ENCODE measurements at places on chromosomes 4 and X. TPM values are rescaled to one million over a fixed set of nuclear protein-coding genes. Genes with fewer than 3 reads are reported as not detected.

DNA sequence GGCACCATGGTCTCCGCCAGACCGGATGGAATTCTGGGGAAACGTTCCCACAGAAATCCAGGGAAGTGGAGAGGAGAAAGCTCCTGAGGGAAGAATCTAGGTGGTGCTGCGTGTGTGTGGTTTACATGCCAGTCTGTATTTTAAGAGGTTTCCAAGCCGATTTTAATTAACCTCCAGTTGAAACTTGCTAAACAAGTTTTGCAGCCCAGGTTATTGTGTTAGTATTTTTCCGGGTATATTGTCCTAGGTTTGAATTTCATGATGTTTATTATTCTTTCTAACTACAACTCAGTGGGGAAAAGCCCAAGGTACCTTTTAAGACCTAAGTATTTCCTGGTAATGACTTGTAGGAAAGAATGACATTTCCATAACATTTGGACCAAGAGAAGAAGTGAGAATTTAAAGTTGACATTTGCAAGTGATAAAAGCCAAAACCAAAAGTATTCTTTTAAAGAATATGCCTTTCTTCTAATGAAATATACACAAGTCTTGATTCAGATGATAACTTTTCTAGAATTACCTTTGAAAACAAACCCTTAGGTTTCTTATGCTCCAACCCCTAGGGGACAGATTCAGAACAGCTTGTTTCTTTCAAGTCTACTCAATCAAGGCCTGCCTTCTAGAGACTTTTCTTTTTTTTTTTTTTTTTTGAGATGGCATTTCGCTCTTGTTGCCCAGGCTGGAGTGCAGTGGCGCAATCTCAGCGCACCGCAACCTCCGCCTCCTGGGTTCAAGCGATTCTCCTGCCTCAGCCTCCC, 14.6 kb downstream of the SAT1 start:
- peak; percentile 40 for DNase-seq
- H3K4me3 ChIP-seq: no peak overlapping the region
- H3K27ac ChIP-seq: peak overlapping the region; percentile 94
- no peaks in the 10 kb centered on the region for H3K36me3 ChIP-seq

DNA sequence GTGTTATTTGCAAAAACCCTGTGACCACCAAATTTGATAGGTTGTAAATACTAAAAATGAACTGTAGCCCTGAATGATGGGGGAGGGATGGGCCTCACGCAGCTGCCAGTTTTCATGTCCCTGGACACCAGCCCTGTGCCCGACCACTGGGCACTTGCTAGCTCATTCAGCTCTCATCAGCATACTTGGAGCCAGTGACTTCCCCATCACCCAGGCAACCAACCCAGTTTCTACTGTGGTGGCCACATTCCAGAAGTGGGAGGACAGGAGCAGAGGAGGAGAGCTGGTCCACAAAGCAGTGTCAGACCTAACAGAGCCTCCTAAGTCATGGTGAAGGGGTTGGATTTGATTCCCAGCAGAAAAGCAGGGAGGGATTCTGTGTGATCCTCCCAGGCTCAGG, 128.2 kb downstream of the CPEB2 start:
- H3K4me1 ChIP-seq: peaks cover 2% of the 10 kb centered on the region
- H3K27me3 ChIP-seq: no peaks in the 10 kb centered on the region
- H3K36me3 ChIP-seq: no peaks in the 10 kb centered on the region
- H3K27ac ChIP-seq: no peak overlapping the region
- DNase-seq: no peak
- H3K4me3 ChIP-seq: no peak overlapping the region

- no peaks in the 10 kb centered on the region for H3K27me3 ChIP-seq
- H3K4me1 ChIP-seq: peaks cover 22% of the 10 kb centered on the region
- peak overlapping the region; percentile 96 for H3K27ac ChIP-seq
- DNase-seq: no peak
- peaks cover 12% of the 10 kb centered on the region for H3K36me3 ChIP-seq
Measured at GRCh38 chrX:16711219-16711811, 1.2 kb downstream of the CTPS2 start.

GRCh38 chrX:152987801-152988200, 6.1 kb downstream of the PNMA5 start:
- no peaks in the 10 kb centered on the region for H3K4me1 ChIP-seq
- no peak overlapping the region for H3K4me3 ChIP-seq
- no peak overlapping the region for H3K27ac ChIP-seq
- H3K27me3 ChIP-seq: peaks cover 3% of the 10 kb centered on the region

DNA sequence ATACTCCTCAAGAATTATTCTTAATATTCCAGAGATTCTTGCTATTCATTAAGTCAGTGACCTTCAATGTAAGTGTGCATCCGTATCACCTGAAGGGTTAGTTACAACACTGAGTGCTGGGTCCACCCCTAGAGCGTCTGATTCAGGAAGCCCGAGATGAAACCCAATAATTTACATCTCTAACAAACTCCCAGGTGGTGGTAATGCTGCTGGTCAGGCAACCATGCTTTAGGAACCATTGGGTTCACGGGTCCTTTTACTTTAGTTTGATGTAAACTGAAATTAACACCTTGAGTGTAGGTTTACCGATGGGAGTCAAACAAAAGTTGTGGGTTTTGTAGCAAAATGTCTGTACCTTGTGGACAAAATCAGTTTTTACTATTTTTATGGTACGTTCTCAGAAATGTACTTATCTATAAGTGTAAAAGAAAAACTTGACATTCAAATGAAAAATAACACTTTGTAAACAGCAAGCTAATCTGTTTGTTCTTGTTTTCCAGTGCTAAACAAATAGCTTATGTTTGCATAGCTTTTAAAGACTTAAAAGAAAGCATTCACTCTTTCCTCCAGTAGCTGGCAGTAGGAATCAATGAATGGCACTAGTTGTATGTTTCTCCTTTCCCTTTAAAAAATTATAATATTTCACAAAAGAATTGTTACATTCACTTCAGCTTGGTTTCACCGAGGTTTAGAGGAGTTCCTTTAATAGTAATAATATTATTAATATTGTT, 32.7 kb downstream of the ACE2 start:
- no peak overlapping the region for H3K27ac ChIP-seq
- DNase-seq: no peak
- H3K4me1 ChIP-seq: peaks cover 12% of the 10 kb centered on the region

DNA sequence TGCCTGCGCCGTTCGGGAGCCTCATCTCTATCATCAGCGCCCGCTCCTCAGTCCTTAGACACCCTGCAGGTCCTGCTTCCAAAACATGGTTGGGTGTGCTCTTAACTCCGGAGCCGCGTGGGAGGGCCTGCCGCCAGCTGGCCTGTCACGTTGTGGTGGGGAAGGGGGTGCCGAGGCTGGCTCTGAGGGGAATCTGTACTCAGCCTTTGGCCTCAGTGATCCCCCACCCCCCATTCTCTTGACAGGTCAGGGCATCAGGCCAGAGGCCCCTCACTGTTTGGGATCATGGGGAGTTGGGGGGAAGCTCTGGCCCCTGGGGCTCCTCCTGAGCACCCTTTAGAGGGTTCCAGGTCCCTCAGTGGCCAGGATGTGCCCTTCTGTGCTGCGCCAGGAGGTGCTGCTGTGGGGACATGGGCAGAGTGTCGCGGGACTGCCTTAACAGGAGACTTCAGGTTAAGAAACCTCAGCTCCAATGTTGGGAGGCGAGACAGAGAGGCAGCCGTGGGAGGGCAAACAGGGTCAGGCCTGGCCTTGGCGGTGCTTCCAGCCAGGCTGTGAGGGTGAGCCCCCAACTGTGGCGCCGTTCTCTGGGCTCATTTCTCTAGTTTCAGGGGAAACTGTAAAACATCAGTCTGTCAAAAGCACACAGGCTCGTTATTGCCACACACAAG, 33.5 kb downstream of the TRMT44 start:
- peak overlapping the region; percentile 82 for H3K27ac ChIP-seq
- H3K4me1 ChIP-seq: peaks cover 28% of the 10 kb centered on the region
- no peak overlapping the region for H3K4me3 ChIP-seq
- H3K27me3 ChIP-seq: no peaks in the 10 kb centered on the region
- peaks cover 9% of the 10 kb centered on the region for H3K36me3 ChIP-seq

DNA sequence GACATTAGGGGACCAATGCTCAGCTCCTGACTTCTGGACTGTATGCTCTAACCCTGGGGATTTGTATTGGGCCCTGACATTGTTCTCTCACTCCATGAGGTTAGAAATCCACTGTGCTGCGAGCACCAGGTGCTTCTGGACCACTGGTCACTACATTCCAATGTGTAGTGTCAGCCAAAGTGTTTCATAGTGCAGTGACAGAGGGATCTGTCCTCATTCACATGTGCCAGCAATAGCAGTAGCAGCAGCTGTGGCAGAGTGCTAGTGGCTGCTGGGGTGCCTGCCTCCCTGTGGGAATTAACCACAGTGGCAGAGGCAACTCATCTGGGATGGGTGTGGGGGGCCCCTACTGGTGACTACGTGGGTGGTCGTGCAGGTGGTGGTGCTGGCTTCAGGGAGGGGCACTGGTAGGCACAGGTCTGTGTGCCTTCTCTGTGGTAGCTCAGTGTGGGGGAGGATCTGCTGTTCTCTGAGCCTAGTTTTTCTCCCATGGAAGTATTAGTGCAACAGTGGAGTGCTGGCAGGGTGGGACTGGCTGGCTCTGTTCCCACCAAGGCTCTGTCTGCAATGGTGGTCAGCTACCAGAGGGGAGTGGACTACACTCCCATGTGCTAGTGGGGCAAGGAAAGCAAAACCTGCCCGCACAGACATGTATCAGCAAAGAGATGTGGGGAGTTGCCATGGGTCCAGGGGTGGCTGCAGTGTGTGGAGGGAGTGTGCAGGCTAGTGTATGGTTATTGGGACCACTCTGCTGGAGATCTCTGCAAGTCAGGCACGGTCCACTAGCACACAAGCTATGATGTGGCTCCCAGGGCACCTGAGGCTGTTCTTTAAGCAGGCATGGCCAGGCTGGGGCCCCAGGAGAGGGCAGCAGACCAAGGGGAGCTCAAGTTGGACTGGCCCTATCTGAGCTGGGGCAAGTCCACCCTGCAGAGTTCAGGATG, 78.5 kb downstream of the SCLT1 start:
- H3K4me1 ChIP-seq: no peaks in the 10 kb centered on the region
- H3K27ac ChIP-seq: no peak overlapping the region
- peaks cover 55% of the 10 kb centered on the region for H3K36me3 ChIP-seq
- DNase-seq: no peak

DNA sequence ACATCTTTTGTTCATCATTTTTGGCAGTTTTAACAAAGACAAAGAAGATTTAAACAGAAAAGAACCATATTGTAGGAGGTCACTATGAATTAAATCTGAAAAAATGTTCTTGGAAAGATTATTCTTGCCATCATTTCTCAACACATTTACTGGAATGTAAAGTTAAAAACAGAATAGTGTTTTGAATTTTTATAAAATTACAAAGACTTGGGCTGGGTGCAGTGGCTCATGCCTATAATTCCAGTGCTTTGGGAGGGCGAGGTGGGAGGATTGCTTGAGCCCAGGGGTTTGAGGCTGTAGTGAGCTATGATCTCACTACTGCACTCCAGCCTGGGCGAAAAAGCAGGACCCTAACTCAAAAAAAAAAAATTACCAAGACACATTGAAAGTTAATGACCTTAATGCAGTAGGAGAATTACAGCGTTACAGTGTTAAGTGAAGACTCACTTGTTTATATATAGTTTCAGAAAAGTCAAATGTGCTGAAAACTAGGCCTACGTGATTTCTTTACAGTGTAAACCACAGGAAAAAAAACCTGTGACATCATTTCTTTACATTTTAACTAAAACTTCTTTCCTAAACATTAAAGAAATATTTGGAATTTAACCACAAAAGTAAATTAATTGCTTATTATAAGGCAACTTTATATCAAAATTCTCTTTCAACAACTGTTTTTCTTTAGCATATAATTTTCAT, 7.9 kb downstream of the FAM13A start:
- H3K4me1 ChIP-seq: peaks cover 16% of the 10 kb centered on the region
- H3K4me3 ChIP-seq: no peak overlapping the region
- H3K36me3 ChIP-seq: peaks cover 25% of the 10 kb centered on the region

- DNase-seq: no peak
- H3K4me3 ChIP-seq: no peak overlapping the region
Measured at GRCh38 chr4:169045862-169046584, 36.0 kb upstream of the CBR4 start.

DNA sequence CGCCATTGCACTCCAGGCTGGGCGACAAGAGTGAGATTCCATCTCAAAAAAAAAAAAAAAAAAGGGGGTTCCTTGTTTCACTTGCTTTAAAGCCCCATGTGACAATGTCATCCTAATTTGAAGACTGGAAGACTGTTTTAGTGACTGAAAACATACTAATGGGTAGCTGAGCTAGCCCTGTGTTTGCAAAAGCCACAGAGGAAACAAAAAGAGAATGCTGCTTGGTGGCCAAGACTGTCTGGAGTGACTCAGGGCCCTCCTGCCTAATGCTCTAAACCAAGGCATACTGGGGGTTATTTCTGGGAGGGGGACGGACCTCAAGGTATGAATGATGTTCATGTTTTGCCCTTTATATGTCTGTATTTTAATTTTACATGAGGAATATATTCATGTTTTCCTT, 16.0 kb downstream of the HPSE start:
- H3K4me1 ChIP-seq: no peaks in the 10 kb centered on the region
- H3K36me3 ChIP-seq: no peaks in the 10 kb centered on the region
- H3K27ac ChIP-seq: no peak overlapping the region
- DNase-seq: no peak

- H3K4me3 ChIP-seq: no peak overlapping the region
- H3K27me3 ChIP-seq: peaks cover 2% of the 10 kb centered on the region
- peaks cover 3% of the 10 kb centered on the region for H3K4me1 ChIP-seq
- no peak for DNase-seq
Measured at GRCh38 chr4:185110375-185110823, 32.7 kb upstream of the SLC25A4 start.

- H3K27me3 ChIP-seq: no peaks in the 10 kb centered on the region
- H3K4me1 ChIP-seq: peaks cover 19% of the 10 kb centered on the region
- peak overlapping the region; percentile 24 for H3K4me3 ChIP-seq
- peaks cover 6% of the 10 kb centered on the region for H3K36me3 ChIP-seq
- DNase-seq: no peak
Measured at GRCh38 chrX:50067435-50068284, 133.1 kb downstream of the AKAP4 start.

GRCh38 chrX:118347736-118348135, 1.8 kb downstream of the WDR44 start:
- H3K4me1 ChIP-seq: peaks cover 25% of the 10 kb centered on the region
- DNase-seq: no peak
- H3K27me3 ChIP-seq: no peaks in the 10 kb centered on the region
- H3K36me3 ChIP-seq: no peaks in the 10 kb centered on the region
- H3K4me3 ChIP-seq: peak overlapping the region; percentile 95

- no peak within 1 kb of the TSS for H3K27ac ChIP-seq
- H3K36me3 ChIP-seq: no peaks in the 10 kb centered on the region
- H3K4me1 ChIP-seq: peaks cover 15% of the 10 kb centered on the region
Measured at GRCh38 chr4:68951078-68951805, at the start of gene UGT2A3. Gene UGT2A3, minus strand, starts transcription at chr4:68951804. Its CDS starts 44 bp downstream, at chr4:68951760.

DNA sequence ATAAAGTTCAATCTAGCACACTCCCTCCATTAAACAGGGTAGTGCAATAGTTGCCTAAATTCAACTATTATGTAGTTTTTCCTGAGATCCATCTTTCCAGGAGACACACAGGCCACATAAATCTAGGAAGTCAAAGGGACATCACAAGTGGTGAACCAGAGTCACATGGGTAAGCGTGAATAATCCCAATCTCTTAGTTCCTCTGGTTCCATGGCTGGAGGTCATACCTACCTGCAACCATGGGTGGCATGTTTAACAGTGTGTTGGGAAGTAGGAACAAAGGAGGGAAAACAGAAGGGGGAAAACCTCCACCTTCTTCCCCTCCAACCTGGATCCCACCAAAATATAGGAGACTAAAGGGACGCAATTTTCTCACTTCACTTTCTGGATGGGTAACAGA, 2651.6 kb downstream of the ARAP2 start:
- no peaks in the 10 kb centered on the region for H3K27me3 ChIP-seq
- peaks cover under 1% of the 10 kb centered on the region for H3K4me1 ChIP-seq
- no peak overlapping the region for H3K27ac ChIP-seq
- peaks cover 31% of the 10 kb centered on the region for H3K36me3 ChIP-seq

SORCS2 gene
- total RNA-seq: 7.1 TPM

HTN3 gene
- total RNA-seq: not detected

FAM184B gene
- total RNA-seq: not detected

ADGRA3 gene
- total RNA-seq: 104 TPM

JADE1 gene
- 19.8 TPM for total RNA-seq

FGFR3 gene
- 37.6 TPM for total RNA-seq

ARHGEF6 gene
- 0.98 TPM for total RNA-seq

IQCM gene
- 0.94 TPM for total RNA-seq

SUPT20HL2 gene
- not detected for total RNA-seq
